ENCODE measurements at places on chromosomes 4 and X.
A peak's percentile ranks its signal among the peaks of the same experiment; 100 is the strongest.

DNA sequence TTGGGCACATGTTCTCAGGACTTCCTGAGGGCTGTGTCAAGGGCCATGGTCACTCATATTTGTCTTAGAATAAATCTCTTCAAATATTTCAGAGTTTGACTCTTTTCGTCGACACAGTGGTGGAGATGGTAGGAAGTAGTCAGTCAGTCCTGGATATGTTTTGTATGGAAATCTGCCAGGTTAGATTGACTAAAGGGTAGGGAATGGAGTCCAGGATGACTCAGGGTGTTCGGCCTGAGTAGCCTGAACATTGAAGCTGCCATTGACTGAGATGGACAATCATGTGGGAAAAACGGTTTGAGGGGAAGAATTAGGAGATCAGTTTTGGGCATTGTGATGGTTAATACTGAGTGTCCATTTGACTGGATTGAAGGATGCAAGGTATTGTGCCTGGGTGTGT lies 177.1 kb upstream of the CENPE start:
- no peak for DNase-seq

DNA sequence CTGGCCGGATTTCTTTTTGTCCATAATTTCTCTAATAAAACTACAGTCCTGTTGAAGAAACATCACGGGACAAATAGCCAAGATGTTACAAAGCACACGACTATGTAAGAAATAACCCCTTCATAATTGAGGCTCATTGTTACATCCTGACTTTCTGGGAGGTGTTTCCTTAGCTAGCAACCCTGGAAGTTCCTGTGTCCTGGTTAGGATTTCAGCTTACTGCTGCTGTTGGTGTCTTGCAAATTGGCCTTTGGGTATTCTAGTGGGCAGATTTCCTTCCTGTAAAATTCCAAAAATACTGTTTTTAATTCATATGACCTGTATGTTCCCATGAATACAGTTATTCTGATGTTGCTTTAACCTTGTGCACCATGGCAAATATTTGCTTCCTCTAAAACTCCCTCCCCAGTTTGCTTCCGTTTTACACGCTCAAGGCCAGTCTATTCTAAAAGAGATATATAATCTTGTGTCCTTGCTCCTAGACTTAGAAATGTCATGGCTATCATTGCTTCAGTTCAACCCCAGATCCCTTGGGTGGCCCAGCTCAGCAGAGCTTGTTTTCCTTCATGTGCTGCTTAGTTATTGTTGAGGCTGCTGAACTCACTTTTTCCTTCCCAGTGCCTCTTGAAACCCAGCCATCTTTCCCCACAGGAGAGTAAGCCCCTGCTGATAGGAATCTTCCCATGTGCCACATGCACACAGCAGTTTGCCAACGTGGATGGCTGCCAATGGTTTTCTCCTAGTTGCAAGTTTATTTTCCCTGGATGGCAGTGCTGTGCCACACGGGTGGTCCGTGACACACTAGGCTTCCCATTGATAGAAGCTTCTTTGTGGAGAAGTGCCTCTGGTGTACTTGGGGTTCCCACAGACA lies 75.8 kb downstream of the TSPAN7 start:
- DNase-seq: no peak

DNA sequence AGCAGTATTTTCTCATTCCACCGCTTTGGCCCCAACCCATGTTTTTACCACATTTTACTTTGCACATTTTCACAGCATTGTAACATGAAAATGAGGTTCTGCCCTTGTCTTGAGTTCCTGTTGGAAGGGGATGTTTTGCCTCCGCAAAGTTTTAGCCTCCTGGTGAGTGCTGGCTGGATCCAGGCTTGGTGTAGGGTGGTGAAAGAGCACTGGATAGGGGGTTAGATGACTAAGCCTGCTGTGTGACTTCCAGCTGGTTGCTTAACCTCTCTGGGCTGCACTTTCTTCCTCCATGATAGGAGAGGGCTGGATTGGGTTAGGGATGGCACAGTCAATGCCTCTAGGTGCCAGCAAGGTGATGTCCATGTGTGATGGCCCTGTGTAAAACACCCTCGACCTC lies 28.9 kb downstream of the CYTL1 start:
- DNase-seq: no peak

GRCh38 chrX:144335402-144335801 lies 451.5 kb downstream of the UBE2NL start:
- DNase-seq: no peak

DNA sequence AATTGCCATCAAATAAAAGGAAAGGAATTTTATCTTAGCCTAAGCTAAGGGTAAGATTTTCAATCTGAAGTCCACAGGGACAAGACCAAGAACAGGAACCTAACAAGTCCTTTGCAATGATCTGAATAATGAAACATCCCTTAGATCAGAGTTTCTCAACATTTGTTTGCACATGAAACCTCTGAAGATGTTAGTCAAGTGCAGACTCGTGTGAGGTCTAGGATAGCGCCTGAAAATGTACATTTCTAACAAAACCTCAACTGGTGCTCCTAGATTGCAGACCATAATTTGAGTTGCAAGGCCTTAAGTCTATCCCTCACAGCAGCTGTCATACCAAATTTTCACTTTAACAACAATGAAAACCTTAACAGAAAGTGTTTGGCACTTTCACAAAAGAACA lies 337.6 kb downstream of the DMD start:
- DNase-seq: no peak

DNA sequence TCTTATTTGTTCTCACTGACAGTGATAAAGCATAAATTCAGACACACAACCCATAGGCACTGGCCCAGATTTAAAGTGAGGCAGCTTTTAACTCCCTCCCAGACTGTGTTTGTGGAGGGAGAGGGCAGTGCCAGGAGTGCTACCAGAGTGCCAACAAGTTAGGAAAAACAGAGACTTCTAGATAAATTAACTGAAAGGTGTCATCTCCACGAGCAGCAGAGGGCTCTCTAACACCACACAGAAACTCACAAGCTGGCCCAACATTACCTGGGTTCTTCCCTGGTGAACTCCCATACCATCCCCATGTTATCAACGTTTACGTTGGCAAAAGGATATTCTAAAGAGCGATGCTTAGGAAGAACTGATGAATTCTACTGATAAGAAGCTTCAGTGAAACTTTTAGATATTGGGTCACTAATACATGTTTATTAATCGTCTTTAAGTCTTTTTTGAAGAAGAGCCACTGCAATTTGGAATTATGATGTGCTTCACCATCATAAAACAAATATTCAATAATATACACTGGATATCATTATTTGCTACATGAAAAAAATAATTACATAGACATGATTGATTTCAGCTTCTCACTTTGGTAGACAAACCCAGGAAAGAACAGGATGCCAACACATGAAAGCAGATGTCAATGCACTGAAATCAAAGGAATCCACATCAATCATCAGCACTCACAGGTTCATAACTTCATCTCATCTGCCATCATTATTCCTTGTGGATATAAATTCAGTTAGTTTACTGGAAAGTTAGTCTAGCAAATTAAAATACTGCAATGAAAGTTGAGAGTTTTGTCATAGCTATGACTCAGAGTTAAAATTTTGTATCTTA lies 121.2 kb upstream of the NAP1L5 start:
- DNase-seq: peak; percentile 33

GRCh38 chrX:30283456-30284200 lies 25.6 kb downstream of the NR0B1 start:
- DNase-seq: no peak

GRCh38 chr4:76579596-76580375 lies 144.8 kb downstream of the SHROOM3 start:
- DNase-seq: no peak

DNA sequence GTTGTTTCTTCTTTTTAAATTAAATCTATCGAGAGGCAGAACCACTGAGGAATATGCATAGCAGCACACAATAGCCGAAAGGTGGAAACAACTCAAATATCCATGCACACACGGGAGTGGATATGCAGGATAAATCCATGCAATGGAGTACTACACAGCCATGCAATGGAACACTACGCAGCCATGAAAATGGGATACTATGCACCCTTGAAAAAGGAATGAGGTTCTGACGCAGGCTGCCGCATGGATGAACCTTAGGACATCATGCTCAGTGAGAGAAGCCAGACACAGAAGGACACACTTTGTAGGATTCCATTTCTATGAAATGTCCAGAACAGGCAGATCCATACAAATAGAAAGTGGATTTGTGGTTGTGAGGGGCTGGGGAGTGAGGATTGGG lies 18.4 kb upstream of the P2RY8 start:
- DNase-seq: no peak

DNA sequence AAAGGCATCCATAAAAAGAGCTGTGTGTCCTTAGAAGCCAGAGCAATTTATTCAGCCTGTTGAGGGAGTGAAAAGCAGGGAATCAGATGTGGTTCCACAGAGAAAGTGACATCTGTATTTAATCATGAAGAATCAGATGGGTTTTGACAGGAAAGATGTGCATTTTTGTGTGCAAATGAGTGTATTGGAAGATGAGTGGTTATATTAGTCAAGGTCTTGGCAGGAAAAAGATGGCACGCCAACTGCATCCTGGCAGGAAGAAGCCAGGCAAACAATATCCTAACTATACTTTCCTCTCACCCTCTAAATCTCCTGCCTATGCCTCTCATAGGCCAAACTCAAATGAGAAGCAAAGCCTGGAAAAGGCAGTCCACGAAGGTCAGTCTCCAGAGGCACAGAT lies 59.1 kb downstream of the SCFD2 start:
- DNase-seq: no peak

DNA sequence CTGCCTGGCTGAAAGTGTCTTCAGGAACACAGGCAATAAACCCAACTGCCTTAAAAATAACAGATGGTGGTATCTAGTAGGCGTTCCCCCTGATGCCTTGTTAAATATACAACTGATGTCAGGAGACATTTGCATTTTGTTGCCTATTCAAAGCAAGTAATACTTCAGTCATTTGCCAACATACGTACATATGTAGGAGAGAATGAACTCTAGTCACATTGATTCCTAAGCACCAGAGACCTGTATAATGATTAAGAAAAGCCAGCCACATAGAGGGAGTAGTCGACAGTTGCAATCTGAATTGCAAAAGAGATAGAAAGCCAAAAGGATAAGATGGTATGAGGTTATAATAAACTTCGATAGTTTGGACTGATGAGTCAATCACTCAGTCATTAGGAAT lies 191.0 kb upstream of the EMCN start:
- no peak for DNase-seq

- no peak for DNase-seq
Measured at GRCh38 chrX:53241558-53241957, 16.6 kb upstream of the KDM5C start.

DNA sequence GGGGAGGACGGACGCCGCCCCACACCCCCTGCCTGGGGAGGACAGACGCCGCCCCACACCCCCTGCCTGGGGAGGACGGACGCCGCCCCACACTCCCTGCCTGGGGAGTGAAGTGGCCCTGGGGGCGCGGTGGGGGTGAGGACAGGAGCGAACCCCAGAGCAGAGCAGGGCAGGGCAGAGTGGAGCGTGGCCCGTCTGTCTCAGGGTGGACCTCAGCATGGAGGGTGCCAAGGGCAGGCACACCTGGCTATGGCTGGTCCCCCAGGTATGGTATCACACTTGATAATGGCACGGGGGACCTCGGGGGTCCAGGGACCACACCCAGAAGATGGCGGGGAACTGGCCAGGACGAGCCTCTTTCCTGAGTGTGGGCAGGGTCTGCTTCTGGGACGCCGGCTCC lies 9.6 kb downstream of the LRPAP1 start:
- no peak for DNase-seq

- no peak for DNase-seq
Measured at GRCh38 chrX:41711021-41711667, 12.8 kb upstream of the GPR82 start.

DNA sequence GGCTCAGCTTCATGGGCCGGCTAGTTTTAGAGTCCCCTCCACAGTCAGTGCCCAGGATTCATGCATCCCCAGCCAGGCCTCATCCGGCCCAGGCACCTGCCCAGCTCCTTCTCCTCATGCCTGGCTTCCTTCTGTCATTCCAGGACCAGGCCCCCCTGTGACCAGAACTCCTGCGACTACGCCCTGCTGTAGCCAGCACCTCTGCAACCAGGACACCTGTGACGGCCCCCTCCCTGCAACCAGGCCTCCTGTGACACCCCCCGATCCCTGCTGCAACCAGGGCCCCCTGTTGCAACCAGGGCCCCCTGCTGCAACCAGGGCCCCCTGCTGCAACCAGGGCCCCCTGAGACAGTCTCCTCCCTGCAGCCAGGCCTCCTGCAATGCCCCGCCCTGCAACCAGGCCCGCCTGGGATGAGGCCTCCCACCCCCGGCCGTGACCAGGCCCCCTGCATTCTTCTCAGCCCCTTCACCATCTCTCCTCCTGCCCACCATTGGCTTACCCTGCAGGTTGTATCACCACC lies 46.8 kb downstream of the HTRA3 start:
- no peak for DNase-seq

DNA sequence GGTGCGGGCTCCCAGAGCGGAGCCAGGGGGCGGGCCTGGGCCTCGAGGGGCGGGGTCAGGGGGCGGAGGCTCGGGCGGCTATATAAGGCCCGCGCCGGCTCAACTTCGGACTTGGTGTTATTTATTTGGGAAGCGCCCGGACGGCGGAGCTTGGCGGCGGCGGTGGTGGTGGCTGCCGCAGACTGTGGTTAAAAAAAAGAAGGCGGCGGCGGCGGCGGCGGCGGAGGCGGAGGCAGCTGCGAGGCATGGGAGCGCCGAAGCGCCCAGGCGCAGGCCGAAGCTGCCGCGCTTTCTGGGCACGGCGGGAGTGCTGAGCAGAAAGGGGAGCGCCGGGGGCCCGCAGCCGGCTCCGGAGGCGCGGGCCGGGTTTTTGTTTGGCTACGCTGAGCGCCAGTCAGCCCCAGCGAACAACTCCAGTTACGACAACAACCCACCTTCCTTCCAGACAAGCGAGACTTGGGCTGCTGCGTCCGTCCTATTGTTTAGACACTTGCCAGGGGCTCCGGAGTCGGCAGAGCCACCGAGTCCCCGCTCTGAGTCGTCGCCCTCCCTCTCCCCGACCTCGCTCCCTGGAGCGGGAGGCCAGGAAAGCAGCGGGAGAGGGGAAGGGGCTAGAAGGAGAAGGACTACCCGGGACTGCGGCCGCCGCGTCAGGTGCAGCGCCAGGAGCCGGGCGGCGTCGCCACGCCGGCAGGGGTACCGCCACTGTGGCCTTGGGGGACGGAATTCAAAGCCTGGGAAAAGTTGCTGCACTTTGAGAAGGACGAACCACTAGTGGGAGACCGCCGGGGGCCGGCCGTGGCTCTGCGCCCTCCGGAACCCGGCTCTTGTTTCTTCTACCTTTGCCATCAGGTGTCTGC lies at the start of gene SLIT2:
SLIT2 (plus strand) TSS at position 110 of the 860 bp plus-strand sequence. CDS start 1,911 bp downstream, outside the sequence.
- DNase-seq: no peak

- DNase-seq: no peak
Measured at GRCh38 chr4:150744570-150744969, 162.6 kb downstream of the MAB21L2 start.
